ENCODE measurements at places on chromosomes 2 and 18. TPM values are rescaled to one million over a fixed set of nuclear protein-coding genes. Genes with fewer than 3 reads are reported as not detected.

- no peaks in the 10 kb centered on the region for H3K4me1 ChIP-seq
- H3K4me3 ChIP-seq = no peak overlapping the region
- H3K27me3 ChIP-seq = no peaks in the 10 kb centered on the region
- no peaks in the 10 kb centered on the region for H3K36me3 ChIP-seq
Observed at GRCh38 chr2:166193407-166193806, 65.6 kb upstream of the SCN1A start.

DNA sequence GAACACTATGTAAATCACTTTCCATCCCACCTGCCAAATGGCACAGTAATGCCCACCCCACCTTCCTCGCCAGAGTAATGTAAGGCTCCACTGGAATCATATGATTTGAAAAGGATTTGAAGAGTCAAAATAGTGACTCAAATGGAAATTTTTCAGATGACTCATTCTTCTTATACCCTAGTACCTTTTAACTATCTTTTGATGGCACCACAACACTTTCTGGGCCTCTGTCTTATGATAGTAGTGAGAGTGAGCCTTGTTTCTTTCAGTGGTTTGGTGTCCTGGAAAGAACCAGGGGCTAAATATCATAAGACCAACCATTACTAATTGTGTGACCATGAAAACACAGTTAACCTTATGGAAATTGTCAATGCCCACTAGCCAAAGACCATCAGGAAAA is 235.4 kb upstream of the SLC14A2 start:
- DNase-seq = no peak
- no peaks in the 10 kb centered on the region for H3K36me3 ChIP-seq
- no peak overlapping the region for H3K27ac ChIP-seq
- no peak overlapping the region for H3K4me3 ChIP-seq

- H3K27me3 ChIP-seq = no peaks in the 10 kb centered on the region
- peaks cover 41% of the 10 kb centered on the region for H3K36me3 ChIP-seq
- no peak for DNase-seq
Observed at GRCh38 chr2:223889229-223889628, 51.8 kb upstream of the AP1S3 start.

The IL1R2 gene
- total RNA-seq = not detected

DNA sequence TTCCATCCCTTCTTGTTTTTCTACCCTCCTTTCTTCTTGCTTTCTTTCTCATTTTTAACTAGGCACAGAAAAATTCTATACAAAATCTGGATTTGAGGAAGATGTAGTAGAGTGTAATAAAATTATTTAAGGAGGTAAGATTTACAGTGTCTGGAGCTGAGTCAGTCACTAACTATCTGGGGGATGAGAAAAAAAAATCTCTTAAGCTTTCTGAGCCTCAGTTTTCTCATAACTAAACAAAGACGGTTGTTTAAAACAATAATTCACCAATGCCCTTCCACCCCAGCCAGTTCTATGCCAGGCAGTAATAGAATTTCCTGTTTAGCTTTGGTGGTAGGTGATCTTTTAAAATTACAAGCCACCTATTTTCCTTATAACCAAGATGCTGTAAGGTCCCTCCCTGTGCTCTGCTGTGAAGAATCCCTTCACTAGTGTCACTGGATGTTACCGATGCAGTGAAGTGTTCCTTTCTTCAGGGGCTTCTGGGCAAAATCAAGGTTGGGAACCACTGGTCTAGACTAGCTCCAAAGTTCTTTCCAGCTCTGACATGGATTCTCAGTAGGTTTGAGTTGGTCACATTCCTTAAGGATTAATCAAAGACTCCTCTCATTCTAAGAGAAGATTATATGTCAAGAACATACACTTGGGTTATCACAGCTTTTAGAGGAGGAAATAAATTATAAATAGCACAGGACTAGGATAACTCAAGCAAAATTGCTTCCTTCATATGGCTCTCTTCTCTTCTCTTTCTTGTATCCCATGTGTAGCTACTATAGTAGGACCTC is 289.0 kb downstream of the CDH2 start:
- no peaks in the 10 kb centered on the region for H3K4me1 ChIP-seq
- no peak overlapping the region for H3K27ac ChIP-seq
- no peak for DNase-seq
- no peaks in the 10 kb centered on the region for H3K36me3 ChIP-seq
- H3K27me3 ChIP-seq = no peaks in the 10 kb centered on the region
- no peak overlapping the region for H3K4me3 ChIP-seq
